Stimulated activated CD8-positive, alpha-beta memory T cell treated with anti-CD3 and anti-CD28 coated beads, Interleukin-4, amount 100 ng/mL, for 1 hour (primary cell): ENCODE measurements at places on chromosomes 2 and 18.

DNA sequence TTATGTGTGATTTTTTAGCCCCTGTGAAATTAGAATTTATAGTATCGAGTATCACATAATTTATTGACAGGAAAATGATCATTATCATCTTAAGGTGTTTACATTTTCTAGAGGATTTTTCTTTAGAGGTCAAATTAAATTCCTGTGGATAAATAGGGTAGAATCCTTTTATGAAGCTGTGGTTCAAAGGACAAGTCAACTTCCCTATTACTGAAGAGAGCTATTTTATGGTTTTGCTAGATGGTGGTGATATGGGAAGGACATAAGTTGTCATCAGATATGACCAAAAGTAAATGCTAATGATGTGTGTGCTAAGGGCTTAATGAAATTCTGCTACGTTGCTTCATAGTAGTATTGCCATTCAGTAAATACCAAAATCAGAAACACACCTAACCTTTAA lies 80.1 kb downstream of the EML4 start:
- DNase-seq: no peak

DNA sequence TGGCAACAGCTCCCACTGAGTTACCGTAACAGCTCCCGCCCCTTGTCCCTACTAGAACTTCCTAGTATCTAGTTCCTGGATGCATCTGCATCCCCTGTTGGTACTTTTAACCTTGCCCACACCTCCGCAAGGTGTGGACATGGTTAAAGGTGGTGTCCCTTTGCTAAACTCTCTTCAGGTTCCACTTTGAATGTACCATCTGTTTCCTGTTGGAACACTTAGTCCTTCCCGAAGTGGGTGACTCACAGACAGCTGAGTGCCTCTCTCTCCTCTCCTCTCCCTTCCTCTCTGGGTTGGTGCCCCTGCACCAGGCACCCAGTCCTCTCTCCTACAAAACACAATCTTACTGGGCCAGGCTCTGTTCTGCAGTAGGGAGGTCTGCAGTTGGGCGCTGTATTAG lies 19.6 kb upstream of the REL start:
- DNase-seq: no peak

DNA sequence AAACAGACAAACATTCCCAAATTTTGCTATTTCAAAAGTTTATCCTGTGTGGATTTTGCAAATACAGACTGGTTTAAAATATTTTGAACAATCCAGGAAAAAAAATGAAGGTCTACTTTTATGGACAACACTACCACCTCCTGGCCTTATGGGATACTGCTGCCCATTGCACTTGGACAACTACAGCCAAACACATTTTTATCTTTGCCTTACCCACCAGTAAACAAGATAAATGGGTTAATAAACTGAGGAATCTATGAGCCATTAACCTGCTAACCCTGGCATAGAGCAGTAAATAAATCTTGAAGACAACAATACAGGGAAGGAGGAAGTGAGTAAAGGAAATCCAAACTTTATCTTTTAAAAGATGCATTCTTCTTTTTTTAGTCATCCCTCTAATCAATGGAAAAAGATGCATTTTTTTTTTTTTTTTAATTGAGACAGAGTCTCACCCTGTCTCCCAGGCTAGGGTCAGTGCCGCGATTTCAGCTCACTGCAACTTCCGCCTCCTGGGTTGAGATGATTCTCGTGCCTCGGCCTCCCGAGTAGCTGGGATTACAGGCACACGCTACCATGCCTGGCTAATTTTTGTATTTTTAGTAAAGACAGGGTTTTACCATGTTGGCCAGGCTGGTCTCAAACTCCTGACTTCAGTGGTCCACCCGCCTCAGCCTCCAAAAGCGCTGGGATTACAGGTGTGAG lies 2.1 kb upstream of the SPIRE1 start:
- no peak for DNase-seq

DNA sequence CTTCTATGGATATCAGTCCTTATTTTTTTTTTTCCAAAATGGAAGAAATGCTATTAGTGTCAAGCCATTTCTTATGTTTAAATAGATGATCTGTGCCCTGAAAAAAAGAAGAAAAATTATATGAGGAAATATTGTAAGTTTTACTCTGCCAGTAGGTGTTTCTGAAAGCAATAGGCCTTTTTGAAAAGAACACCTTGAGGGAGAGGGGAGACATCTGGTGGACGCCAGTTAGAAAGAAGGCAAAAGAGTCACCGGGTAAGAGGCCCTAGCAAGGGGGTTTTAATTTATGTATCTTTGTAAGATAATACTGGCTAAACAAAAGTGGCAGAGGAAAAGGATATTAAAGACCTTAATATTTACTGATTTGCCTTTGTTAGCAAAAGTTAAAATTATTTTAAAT lies 56.1 kb downstream of the DYNAP start:
- no peak for DNase-seq
